ENCODE measurements at places on chromosomes 2 and 18. TPM values are rescaled to one million over a fixed set of nuclear protein-coding genes. Genes with fewer than 3 reads are reported as not detected.

The LAMA3 gene
- total RNA-seq, result 4.9 TPM

The ABCG8 gene
- not detected for total RNA-seq

The SAG gene
- total RNA-seq, result not detected

The ICA1L gene
- 2.6 TPM for total RNA-seq

The PUM2 gene
- total RNA-seq, result 33.3 TPM

The CD8A gene
- not detected for total RNA-seq

The TFPI gene
- 147 TPM for total RNA-seq

The COLEC12 gene
- 144 TPM for total RNA-seq

The RFTN2 gene
- total RNA-seq, result 3.6 TPM

The B3GNT7 gene
- total RNA-seq, result 0.09 TPM

Data from bronchial smooth muscle cell (primary cell).